Spleen (tissue), 13 donors: ENCODE measurements at places on chromosomes 2 and 18. TPM values are rescaled to one million over a fixed set of nuclear protein-coding genes. Genes with fewer than 3 reads are reported as not detected.

The RANBP2 gene
- 86.7 TPM for total RNA-seq

The ARL5A gene
- total RNA-seq, result 50.5 TPM

The LYPD1 gene
- total RNA-seq, result 4.3 TPM

The ADCY3 gene
- 60.8 TPM for total RNA-seq

The PLGLB1 gene
- total RNA-seq, result 5.8 TPM

The RASGRP3 gene
- total RNA-seq, result 38.7 TPM

The NIFK gene
- 40.3 TPM for total RNA-seq

The PSME4 gene
- total RNA-seq, result 73.6 TPM

The SF3B6 gene
- total RNA-seq, result 47.2 TPM

The CD302 gene
- total RNA-seq, result 88.8 TPM

The REG1B gene
- not detected for total RNA-seq

The SPC25 gene
- 2.0 TPM for total RNA-seq

The ACOXL gene
- 0.79 TPM for total RNA-seq

The CCDC150 gene
- total RNA-seq, result 2.0 TPM

The IL36G gene
- not detected for total RNA-seq

The CD8A gene
- total RNA-seq, result 115 TPM

The ZC3H6 gene
- 12.4 TPM for total RNA-seq

The ZNF513 gene
- 15.1 TPM for total RNA-seq

The TMEM37 gene
- 25.1 TPM for total RNA-seq

The MTX2 gene
- total RNA-seq, result 20.4 TPM

The CD226 gene
- 23.4 TPM for total RNA-seq

The NAPG gene
- 31.5 TPM for total RNA-seq

The CDH7 gene
- not detected for total RNA-seq
